ENCODE measurements at places on chromosomes 11 and 22.

DNA sequence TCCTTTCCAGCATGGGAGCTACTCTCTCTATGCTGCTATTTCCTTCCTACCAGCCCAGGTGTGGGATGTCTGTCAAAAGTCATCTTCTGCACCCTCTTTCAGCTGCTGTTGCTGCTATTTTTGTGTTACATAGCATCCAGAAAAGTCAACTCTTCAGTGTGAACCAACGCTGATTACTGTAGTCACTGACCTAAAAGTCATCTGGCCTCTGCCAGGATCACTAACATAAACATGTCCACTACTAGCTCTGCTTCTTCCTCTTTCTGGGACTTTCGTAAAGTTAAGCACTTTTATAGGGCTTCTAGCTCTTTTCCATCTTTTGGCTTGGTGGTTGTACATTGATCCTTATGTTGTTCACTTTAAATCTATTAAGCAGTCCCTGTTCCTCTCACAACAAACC lies 90.2 kb upstream of the CARD18 start:
- DNase-seq: no peak

GRCh38 chr11:1112351-1113191 lies 37.9 kb downstream of the MUC2 start:
- no peak for DNase-seq

DNA sequence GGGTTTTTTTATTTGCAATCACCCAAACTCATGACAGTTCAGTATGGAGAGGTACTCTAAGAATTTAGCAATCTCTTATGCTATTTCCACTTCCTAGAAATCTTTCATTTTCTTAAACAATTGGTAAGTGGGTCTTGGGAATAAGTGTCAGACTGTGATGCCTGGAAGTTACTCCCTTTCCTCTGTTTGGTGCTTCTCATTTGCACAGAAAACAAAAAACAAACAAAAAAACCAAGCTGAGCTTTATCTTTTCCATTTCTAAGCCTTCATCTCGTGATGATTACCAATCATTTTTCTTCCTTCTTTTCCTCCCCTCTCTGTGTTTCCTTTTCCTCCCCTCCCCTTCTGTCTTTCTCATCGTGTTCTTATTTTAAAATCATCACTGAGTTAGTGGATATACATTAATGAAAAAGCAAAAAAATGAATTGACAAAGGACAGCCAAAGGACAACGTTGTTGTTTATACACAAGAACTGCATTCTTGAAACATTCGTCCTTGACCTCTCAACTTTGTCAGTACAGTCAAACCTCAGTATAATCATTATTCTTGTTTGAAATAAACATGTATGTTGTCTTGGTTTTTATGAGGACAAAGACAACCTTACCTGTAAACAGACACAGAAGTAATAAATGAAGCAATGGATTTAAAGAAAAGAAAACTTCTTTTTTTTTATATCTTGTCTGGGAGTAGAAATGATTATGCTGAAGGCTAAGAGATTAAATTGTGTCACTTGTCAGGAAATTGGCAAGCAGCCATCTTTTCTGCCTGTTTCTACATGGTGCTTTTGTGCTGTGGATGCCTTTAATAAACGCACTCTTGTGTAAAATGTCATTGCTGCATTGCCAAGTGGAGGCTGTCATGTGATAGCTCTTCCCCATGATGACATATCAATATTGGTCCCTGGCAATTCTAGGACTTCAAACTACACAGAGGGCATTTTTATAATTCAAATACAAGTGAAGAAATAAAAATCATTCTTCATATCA lies 803.2 kb upstream of the CCDC90B start:
- DNase-seq: no peak

DNA sequence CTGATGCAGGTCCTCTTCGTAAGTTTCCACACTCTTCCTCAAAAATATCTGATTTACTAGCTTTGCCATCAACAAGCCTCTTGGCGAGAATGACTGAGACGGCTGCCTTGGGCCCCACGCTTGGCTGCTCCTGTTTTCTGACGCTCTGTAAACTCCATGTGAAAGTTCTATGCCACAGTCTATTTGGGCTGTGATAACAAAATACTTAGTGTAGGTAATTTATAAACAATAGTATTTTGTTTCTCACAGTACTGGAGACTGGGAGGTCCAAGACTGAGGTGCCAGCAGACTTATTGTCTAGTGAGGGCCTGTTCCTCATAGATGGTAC lies 123.2 kb upstream of the SORL1-AS1 start:
- DNase-seq: no peak

- no peak for DNase-seq
Measured at GRCh38 chr11:30911247-30911646, 325.1 kb upstream of the MPPED2 start.

GRCh38 chr22:49079027-49079725 lies 748.5 kb downstream of the BRD1 start:
- no peak for DNase-seq

DNA sequence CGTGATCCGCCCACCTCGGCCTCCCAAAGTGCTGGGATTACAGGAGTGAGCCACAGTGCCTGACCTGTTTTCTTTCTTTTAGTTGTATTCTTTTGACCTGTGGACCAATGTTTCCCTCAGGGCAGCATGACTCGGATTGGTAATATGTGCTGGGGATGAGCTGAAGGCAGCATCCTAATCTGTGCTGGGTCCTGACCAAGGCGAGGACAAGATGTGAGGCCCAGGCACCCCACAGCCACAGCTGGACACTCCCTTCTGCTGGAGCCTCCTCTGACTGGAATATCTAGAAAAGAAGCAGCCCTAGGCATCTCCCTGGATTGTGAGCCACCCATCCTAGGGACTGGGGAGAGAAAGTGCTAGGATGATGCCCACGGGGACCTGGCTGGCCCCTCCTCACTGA lies 105.4 kb downstream of the PDE2A start:
- no peak for DNase-seq

DNA sequence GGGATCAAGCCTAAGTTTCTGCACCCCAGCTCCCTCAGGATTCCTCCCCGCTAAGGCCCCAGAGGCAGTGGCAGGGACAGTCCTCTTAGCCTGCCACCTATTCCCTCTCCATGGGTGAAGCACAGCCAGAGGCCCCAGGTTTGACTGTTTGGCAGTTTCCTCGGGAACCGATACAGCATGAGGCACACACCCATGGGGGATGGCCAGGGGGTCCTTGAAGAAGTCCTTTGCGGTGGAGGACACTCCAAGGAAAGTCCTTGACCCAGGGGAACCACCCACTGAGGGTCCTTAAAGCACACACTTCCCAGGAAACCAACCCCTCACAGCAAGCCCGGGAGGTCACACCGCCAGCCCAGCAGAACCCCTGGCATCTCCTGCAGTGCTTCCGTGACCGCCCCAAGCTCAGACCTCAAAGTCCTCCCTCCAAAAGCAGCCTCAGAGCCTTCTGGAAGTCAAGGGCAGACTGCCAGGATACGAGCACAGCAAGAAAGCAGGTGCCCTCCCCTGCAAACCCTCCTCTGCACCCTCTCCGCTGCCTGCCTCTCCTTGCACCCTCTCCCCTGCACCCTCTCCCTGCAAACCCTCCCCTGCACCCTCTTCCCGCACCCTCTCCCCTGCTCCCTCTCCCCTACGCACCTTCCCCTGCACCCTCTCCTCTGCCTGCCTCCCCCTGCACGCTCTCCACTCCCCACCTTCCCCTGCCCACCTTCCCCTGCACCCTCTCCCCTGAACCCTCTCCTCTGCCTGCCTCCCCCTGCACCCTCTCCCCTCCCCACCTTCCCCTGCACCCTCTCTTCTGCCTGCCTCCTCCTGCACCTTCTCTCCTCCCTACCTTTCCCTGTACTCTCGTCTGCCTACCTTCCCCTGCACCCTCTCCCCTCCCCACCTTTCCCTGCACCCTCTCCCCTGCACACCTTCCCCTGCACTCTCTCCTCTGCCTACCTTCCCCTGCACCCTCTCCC lies 1.4 kb downstream of the SIGIRR start:
- no peak for DNase-seq

GRCh38 chr22:41543854-41544670 lies at the start of gene POLR3H:
TSS of gene POLR3H (minus strand) at chr22:41544470. CDS start at chr22:41544101, 369 bp downstream.
- peak; percentile 98 for DNase-seq

DNA sequence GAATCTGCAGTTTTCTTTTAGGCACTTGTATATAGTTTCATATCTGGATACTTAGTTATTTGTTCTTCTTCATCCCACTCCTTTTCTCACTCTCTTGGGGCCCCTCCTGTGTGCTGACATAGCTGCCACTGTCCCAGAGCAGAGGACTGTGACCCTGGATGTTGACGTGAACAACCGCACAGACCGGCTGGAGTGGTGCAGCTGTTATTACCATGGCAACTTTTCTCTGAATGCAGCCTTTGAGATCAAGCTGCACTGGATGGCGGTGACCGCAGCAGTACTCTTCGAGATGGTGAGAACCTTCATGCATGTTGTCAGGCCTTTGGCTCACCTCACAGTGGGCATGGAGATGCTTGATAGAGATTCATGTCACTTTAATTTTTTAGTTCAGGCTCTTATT lies 50.9 kb upstream of the YWHAH start:
- DNase-seq: no peak

GRCh38 chr22:50705219-50705691 lies 32.6 kb downstream of the SHANK3 start:
- DNase-seq: no peak

Data from CD4-positive, alpha-beta T cell treated with Interleukin-1 beta for 1 hour (primary cell).